ENCODE measurements at places on chromosomes 12 and 14. TPM values are rescaled to one million over a fixed set of nuclear protein-coding genes. Genes with fewer than 3 reads are reported as not detected.

Gene GPRC5D
- not detected for total RNA-seq

Gene ARMH4
- 0.50 TPM for total RNA-seq

Gene APOF
- not detected for total RNA-seq

Gene A2M
- not detected for total RNA-seq

Data from A549 treated with DMSO at 1 μM for 4 hours (cell line).